ENCODE measurements at places on chromosomes 7 and 10.

- DNase-seq: no peak
Observed at GRCh38 chr10:119007211-119007574, 22.3 kb upstream of the NANOS1 start.

- DNase-seq: no peak
Observed at GRCh38 chr10:111265341-111265740, 188.5 kb downstream of the ADRA2A start.

DNA sequence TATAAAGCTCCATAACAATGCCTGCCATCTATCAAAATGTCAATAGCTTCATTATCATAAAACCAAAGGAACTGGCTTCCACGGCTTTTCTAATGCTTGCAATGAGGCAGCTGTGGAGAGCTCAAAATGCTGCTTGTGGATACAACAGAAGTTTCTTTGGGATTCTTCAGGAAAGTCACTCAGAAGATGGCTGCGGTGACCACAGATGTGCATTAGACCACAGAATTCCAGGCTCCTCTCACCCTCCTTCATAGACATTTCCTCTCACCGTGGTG lies 77.2 kb downstream of the CDCA7L start:
- DNase-seq: no peak

GRCh38 chr10:86337121-86337601 lies 29.4 kb downstream of the GRID1 start:
- no peak for DNase-seq

DNA sequence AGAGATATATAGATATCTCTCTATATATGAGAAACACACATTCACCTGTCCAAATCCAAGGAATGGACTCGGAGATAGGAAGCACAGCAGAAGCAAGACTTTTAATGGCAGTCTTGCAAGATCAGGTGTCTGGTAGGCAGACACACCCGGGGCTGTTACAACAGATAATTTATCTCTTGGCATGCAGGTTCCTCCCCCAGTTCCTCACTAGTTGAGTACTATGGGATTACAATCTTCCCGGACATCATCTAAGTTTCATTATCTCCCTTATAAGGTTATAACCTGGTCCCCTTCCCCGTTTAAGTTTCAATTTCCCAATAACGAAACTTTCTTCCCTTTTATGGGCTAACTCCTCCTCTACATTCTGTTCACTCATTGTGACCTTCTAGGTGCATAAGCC lies 399.3 kb downstream of the PPP1R3A start:
- DNase-seq: no peak

GRCh38 chr7:99252166-99252895 lies 20.3 kb upstream of the MYH16 start:
- no peak for DNase-seq

DNA sequence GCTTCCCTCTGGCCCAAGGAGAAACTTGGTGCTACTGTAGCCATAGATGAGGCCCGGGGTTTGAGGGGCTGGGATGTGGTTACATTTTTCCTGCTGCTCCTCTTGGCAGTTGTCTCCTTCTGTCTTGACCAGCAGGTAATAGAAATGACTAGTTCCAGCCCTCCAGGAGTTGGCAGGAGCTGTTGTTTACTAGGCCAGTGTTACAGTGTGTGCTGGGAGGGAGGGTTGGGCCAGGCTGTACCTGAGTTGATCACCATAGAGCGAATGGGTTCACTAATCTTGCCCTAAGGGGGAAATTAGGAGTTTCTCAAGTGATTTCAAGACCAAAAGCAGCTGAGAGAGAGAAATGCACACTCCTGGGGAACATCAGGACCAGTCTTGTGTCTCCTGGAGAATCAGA lies 34.9 kb downstream of the PAX2 start:
- DNase-seq: no peak

- peak; percentile 62 for DNase-seq
Observed at GRCh38 chr7:104956753-104957450, 57.1 kb upstream of the KMT2E start.

Data from activated T-helper 1 cell treated with anti-CD3 and anti-CD28 coated beads, Interleukin-12 subunit alpha, Interleukin-12 subunit beta, Interleukin-2, Interleukin-4 antibody, amounts not matched to agents 30 ng/mL and 10 ng/mL and 1 ng/mL, durations not matched to agents 14 hours and 24 hours and 36 hours (primary cell).